ENCODE measurements at places on chromosomes 2 and 18.

GRCh38 chr2:128166746-128167353 is 75.8 kb downstream of the UGGT1 start:
- no peak for DNase-seq

GRCh38 chr2:6793371-6793770 is 72.3 kb downstream of the CMPK2 start:
- no peak for DNase-seq

DNA sequence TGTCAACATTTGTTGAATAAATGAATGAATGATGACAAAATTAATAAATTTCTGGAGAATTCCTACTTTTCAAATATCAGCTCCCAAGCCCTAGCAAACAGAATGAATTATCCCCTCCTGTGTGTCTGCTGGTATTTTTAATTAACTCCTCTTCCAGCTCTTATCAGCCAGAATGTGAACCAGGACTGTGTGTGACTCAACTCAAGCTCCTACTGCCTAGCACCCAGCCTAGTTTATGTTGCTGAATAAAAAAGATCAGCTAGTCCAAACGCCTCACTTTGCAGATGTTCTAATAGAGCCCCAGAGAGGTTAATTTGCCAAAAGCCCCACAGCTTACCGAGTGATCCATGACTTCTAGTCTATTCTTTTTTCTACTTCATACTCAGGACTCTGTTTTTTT is 50.3 kb downstream of the RABL2A start:
- no peak for DNase-seq

DNA sequence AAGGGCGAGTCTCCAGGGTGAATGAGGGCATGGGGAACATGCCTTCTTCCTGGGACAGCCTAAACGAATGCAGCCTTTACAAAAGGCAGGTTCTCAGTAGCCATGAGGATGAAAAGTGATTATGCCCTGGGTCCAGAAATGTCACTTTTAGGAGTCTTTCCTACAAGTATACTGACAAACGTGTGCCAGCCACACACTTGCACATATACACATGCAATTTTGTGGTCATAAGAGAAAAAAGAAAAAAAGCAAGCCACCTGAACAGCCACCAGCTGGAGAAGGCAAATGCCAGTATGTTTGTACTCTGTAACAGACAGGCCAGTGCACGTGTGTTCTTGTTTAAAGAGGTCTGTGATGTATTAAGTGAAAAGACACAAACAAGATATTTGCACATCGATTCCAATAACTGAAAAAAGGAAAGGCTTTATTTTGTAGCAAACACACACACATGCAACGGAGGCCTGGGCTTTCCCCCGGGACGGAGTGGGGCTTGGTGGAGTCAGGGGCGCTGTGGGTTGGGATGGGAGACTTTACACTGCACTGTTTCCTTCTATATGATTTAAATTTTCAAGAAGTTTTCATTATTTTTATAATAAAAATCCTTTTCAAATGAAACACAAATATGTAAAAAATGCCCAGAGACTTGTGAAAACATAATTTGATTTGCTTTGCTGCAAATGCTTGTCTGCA is 108.4 kb downstream of the FAM210A start:
- no peak for DNase-seq

GRCh38 chr18:49630246-49630699 is 68.4 kb downstream of the LIPG start:
- no peak for DNase-seq

DNA sequence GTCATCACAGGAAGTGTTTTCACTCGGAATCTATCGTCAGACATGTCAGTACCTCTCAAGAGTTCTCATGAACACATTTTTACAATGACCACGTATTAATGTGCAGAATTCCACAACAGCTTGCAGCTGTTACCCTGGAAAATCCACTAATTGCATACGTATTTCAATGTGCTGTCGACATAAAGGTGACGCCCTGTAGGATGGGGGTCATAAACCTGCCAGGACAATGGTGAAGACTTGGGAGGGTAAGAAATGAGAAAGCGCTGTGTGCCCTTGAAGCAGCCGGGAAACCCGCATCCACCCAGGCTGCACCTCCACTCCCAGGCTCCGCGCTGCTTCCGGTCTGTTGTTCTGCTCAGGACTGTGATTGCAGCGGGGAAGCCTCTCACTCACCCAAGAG is 14.0 kb downstream of the TMEM18 start:
- no peak for DNase-seq

DNA sequence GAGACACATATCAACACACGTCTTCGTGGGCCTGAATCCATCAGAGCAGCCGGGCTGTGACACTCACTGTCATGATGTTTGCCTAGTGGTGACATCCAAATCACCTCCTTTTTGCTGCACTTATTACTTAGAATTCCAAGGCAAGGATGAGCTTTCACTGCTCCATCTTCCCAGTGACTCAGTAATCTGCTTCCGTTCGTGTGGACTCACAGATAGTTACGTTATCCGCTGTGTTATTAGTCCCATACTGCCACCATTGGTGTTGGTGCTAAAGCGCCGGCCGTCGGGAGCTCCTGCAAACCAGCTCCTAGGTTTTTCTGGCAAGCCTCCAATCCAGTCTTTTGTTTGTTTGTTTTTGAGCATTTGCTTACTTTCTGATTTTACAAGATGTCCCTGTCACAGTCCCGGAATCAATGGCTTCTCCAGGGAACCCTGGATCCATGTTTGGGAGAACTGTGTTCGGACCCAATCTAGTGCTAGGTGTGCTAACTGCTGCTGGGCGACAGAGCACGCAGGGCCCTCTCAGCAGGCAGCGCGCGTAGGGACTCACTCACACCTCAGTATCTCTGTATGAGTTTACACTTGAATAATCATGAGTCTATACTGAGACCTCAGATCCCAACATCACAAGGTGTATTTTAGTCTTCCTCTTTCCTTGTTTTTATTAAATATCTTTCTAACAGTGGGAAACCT is 42.6 kb downstream of the HDAC4 start:
- no peak for DNase-seq

- DNase-seq, result no peak
Observed at GRCh38 chr2:212549463-212549862, 10.9 kb upstream of the ERBB4 start.

DNA sequence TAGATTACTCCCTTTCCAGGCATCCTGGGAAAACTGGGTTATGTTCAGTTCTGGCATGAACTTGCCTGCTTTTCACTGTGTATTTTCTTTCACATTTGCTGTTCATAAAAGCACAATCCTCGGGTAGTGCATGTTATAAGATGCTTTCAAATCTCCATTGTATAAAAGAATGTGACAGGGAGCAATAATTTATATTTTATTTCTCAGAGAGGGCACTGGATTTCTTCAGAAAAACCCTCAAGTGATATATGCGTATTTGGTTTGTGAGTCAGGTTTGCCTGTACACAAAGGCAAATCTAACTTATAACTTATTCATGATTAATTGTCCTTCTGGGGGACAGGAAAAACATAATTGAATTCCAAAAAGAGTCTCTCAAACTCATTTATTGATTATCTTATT is 440.7 kb upstream of the MMADHC start:
- DNase-seq, result no peak

DNA sequence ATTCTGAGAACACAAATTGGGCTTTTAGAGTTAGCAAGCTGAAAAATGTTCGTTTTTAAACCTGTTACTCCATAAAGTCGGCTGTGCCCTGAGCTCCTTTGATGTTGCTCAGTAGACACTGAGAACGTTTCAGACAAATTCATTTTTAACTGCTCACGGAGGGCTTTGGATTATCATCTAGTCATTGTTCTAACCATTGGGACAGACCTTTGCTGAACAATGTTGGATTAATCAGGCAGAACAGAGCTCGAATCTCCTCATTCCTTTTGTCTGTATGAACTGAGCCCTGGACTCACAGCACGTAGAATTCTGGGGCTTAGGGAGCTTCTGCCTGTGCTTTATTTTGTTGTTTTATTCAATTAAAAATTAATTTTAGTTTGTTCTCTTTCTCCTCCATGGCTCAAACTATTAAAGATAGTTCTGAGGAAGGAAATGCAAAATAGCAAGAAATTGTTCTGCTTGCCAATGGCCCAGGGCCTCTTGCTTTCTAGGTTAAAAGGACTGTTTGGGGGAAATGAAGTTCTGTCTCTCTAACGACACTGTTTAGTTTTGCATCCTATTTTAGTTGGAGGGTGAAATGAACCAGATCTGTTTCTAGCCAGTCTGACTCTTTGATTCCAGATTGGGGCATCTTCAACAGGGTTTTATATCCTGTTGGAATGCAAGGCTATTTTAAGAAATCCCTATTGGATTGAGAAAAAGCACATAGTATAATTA is 114.7 kb upstream of the CXCR4 start:
- no peak for DNase-seq

GRCh38 chr2:233815861-233816260 is 37.7 kb downstream of the MROH2A start:
- no peak for DNase-seq

DNA sequence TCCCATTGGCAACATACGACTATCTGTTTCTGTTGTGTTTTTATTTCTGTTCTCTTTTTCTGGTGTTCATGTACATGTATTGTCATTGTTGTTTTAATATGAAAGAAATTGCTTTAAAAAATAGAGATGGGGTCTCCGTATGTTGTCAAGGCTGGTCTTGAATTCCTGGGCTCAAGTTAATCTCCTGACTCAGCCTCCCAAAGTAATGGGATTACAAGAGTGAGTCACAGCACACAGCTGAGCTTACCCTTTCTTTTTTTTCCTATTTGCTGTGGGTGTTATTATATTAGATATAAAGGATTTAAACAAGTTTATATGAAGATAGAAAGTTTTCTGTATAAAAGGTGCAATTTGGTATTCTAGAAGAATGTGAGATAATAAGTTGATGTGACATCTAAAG is 554.6 kb downstream of the DSC3 start:
- no peak for DNase-seq

GRCh38 chr2:190997526-190998113 is 16.4 kb downstream of the STAT1 start:
- no peak for DNase-seq

DNA sequence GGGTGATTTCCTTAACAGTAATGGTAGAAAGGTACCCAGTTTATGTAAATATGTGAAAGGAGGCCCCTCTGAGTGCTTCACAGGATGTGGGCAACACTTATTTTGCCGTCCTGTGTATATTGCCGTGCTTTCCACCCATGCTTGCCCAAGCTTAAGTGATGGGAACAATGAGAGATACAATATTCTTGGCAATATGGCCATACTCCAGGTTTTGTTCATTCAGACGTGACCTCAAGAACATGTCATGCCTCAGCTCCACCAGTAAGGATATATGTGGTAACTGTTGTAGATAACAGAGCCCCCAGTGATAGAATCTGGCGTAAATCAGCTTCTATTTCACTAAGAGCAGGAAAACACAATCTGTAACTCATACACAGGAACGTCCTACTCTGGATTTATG is 318.7 kb downstream of the PTPRM start:
- no peak for DNase-seq

DNA sequence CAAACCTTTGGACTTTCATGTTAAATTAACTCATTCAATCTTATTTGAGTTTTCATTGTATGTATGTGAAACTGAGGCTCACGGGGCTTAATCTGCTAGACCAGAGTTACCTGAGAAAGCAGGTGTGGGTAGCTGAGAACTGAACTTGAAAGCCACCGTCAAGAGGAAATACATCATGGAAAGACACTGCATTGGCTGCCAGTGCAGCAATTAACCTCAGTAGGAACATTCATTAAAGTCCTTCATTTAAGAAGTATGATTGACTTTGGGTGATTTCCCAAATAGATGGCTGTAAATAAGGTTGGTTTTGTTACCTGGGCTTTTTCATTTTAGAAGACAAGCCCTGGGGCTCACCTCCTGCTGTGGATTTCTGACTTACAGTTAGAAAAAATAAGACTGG is 36.5 kb upstream of the MGAT5 start:
- no peak for DNase-seq

GRCh38 chr2:66519264-66519843 is 84.4 kb downstream of the MEIS1 start:
- no peak for DNase-seq

- no peak for DNase-seq
Observed at GRCh38 chr2:47360283-47360682, 42.7 kb upstream of the MSH2 start.

GRCh38 chr2:88250404-88250803 is 80.3 kb downstream of the THNSL2 start:
- DNase-seq, result no peak

GRCh38 chr2:165499131-165499530 is 29.6 kb downstream of the CSRNP3 start:
- no peak for DNase-seq

- DNase-seq, result no peak
Observed at GRCh38 chr18:10898417-10898974, 250.9 kb downstream of the PIEZO2 start.

- no peak for DNase-seq
Observed at GRCh38 chr2:136058262-136058661, 59.7 kb downstream of the CXCR4 start.

DNA sequence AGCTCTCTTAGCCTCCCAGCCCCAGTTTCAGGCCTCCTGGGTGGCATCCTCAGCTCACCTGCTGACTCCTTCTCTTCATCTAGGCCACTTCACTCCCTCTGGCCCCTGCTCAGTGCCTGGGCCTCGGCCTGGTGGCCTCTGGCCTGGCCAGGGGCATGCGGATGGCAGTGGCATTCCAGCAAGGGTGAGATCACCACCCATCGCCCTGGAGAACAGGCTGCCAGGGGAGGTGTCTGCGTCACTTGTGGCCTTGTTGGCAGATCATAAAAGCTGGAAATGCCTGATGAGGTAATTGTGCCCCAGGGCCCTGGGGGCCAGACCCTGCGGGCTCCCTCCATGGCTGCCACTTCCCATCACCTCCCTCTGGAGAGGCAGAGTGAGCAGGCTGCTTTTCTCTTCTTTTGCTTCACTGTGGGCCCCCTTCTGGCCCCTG is 72.5 kb upstream of the SMAD2 start:
- DNase-seq, result no peak

DNA sequence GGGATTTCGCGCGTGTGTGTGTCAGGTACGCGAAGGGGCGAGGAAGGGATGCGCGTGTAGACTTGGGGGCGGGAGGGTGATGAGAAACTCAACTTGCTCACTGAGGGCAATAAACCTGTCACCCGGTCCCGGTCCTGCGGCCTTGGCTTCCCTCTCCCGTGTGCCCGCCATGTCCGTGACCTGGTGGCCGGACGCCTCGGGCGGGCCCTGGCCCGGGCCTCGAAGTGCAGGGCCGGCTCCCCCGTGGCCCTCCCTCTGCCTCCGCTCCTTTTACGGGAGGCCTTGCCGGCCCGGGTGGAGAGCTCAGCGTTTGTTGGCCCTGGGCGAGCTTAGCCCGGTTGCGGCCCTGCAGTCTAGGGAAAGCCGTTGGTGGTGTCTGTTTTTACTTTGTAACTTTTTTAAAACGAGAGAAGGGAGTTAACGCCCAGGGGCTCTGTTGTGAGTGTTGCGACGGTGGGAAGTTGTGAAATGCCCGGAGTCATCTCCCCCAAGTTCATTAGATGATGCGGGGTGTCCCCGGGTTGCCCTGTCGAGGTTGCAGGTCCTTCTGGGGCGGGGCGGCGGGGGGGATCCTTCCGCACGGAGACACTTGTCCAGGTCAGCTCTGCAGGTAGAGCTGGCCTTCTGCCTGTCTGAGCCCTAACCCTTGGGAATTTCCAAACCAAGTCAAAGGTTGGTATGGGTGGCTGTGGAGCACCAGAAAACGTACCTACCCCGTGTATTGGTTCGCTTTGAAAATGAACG is 883 bp downstream of the SMCHD1 start:
- no peak for DNase-seq

GRCh38 chr2:218010140-218010983 is 7.6 kb upstream of the TNS1 start:
- no peak for DNase-seq

- DNase-seq, result no peak
Observed at GRCh38 chr18:25518716-25519053, 166.7 kb upstream of the ZNF521 start.

- no peak for DNase-seq
Observed at GRCh38 chr2:148814860-148815419, 60.1 kb upstream of the KIF5C start.

Measured in omental fat pad (tissue), 4 donors.